ENCODE measurements at places on chromosomes 7 and 10. TPM values are rescaled to one million over a fixed set of nuclear protein-coding genes. Genes with fewer than 3 reads are reported as not detected.

The CCDC146 gene
- polyA plus RNA-seq, result 0.85 TPM

The PALS2 gene
- 2.7 TPM for polyA plus RNA-seq

The DPY19L1 gene
- 7.0 TPM for polyA plus RNA-seq

The LIPM gene
- not detected for polyA plus RNA-seq

The CALML3 gene
- 11.9 TPM for polyA plus RNA-seq

The PDIA4 gene
- polyA plus RNA-seq, result 69.5 TPM

The C10orf67 gene
- 0.27 TPM for polyA plus RNA-seq

The ACBD5 gene
- polyA plus RNA-seq, result 14.3 TPM

The CYP2C18 gene
- not detected for polyA plus RNA-seq

The FAM13C gene
- polyA plus RNA-seq, result 12.7 TPM

The PRRT4 gene
- 0.49 TPM for polyA plus RNA-seq

The GIMAP7 gene
- polyA plus RNA-seq, result 2.2 TPM

The SIRT1 gene
- 14.9 TPM for polyA plus RNA-seq

The EGFR gene
- polyA plus RNA-seq, result 15.0 TPM

The JAKMIP3 gene
- 1.0 TPM for polyA plus RNA-seq

The KAZALD1 gene
- polyA plus RNA-seq, result 5.0 TPM

The TMEM178B gene
- 24.3 TPM for polyA plus RNA-seq

The ATAD1 gene
- polyA plus RNA-seq, result 24.2 TPM

The SLC4A2 gene
- 84.5 TPM for polyA plus RNA-seq

The SERPINE1 gene
- 4.3 TPM for polyA plus RNA-seq

The TRIL gene
- 18.6 TPM for polyA plus RNA-seq

The PKD2L1 gene
- 1.3 TPM for polyA plus RNA-seq

The PSAP gene
- polyA plus RNA-seq, result 1,531 TPM

The PTN gene
- 169 TPM for polyA plus RNA-seq

The HYAL4 gene
- polyA plus RNA-seq, result not detected

The MOGAT3 gene
- not detected for polyA plus RNA-seq

The NAMPT gene
- polyA plus RNA-seq, result 24.2 TPM

The EGR2 gene
- 0.54 TPM for polyA plus RNA-seq

The HGF gene
- polyA plus RNA-seq, result 1.2 TPM

The EPHB6 gene
- polyA plus RNA-seq, result 74.6 TPM

The FAM180A gene
- not detected for polyA plus RNA-seq

The GPR158 gene
- polyA plus RNA-seq, result 2.5 TPM

The CNPY1 gene
- 0.97 TPM for polyA plus RNA-seq

The SEMA3D gene
- 0.22 TPM for polyA plus RNA-seq

Measured in brain (organoid and tissue), 16 donors.